ENCODE measurements at places on chromosomes 3 and 15. TPM values are rescaled to one million over a fixed set of nuclear protein-coding genes. Genes with fewer than 3 reads are reported as not detected.

GRCh38 chr3:138964264-138964663 lies 17.2 kb downstream of the FOXL2NB start:
- DNase-seq, result no peak

The PCCB gene
- 94.6 TPM for total RNA-seq

DNA sequence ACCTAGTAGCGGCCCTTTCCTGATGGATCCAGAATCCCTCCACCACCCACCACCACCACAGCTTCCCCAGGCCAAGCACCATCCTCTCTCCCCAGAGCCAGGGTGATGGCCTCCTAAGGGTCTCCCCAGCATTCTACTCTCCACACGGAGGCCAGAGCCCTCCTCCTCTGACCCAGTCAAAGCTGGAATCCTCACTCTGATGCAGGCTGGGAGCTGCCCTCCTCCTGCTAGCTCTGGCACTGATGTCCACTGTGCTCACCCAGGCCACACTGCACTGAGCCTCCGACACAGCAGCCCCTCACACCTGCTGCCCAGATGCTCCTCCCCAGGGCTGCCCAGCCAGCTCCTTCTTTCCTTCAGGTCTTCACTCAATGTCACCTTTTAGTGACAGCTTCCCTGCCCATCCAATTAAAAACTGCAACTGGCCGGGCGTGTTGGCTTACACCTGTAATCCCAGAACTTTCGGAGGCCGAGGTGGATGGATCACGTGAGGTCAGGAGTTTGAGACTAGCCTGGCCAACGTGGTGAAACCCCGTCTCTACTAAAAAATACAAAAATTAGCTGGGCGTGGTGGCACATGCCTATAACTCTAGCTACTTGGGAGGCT lies 21.0 kb downstream of the XXYLT1 start:
- no peak for DNase-seq

DNA sequence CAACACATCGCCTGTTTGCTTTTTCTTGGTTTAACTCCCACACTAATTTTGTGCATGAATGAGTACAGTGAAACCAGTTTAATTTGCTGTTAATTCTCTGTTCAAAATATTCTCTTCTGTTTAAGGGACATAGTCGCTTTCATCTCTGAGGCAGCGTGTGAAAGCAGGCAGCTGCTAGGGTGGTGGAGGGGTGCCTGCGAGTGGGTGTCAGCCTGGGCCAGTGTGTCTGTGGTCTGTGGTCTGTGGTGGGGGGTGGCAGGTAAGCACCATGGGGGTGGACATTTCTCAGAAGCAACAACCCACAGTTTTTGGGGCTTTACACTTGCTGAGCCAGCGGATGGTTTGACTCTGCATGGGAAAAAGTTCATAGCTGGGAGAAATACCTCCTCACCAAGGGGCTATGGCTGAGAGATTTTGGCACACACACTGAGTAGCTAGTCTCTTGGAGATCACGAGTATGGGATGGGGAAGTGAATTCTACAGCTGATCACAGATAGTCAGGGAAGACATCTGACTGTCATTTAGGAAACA lies 109.2 kb downstream of the EPHB1 start:
- DNase-seq, result no peak

DNA sequence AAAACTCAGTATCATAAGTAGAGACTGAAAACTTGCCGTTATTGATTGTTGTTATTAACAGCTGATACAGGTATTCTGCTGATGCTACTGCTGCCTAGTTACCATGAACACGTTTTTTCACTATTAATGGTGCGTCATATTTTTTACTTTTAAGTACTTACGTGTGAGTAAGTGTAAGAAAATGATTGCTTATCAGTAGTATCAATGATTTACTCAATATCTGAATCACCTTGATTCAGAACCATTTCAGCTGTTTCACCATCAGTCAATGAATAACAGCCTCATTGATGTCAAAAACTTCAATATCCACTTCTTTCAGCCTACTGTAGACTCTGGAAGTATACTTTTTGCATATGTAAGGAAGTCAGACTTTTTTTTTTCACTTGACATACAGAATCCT lies 4.7 kb downstream of the CCR8 start:
- no peak for DNase-seq

DNA sequence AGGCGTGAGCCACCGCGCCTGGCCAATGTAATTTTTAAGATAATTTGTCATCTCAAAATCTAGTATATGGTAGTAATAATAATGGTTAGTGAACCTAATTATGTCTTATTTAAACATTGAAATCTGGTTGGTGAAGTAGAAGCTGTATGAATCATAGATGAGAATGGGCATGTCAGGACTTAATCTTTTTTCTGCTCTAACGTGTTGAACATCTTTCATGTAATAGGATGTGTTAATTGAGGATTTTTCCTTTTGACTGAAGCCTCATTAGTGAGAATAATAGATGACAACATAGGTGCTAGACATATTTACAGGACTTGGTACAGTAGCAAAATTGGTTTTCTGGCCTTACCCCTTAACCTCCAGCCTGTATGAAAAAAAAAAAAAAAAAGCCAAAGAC lies 835.6 kb downstream of the IGSF11 start:
- DNase-seq, result no peak

The GOLGA8G gene
- total RNA-seq, result not detected

DNA sequence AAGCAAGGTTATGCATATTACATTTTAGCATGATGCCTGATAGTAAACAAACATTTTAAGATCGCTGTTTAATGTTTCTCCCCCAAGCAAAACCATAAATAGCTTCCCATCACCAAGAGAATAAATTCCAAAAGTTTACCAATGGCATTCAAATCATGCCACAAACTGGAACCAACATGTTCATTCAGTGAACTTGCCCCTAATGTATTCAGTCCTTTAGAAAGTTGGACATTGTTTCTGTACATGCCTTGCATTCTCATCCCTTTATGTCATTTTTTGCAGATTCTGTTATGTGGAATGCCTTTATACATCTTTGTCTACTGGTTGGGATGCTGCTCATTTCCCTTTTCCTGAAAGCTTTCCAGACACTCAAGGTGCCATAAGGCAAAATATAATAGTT lies 105.5 kb downstream of the PYDC2 start:
- DNase-seq, result no peak

- DNase-seq, result no peak
Observed at GRCh38 chr15:65292938-65293518, 2.8 kb upstream of the RNU5A-1 start.

DNA sequence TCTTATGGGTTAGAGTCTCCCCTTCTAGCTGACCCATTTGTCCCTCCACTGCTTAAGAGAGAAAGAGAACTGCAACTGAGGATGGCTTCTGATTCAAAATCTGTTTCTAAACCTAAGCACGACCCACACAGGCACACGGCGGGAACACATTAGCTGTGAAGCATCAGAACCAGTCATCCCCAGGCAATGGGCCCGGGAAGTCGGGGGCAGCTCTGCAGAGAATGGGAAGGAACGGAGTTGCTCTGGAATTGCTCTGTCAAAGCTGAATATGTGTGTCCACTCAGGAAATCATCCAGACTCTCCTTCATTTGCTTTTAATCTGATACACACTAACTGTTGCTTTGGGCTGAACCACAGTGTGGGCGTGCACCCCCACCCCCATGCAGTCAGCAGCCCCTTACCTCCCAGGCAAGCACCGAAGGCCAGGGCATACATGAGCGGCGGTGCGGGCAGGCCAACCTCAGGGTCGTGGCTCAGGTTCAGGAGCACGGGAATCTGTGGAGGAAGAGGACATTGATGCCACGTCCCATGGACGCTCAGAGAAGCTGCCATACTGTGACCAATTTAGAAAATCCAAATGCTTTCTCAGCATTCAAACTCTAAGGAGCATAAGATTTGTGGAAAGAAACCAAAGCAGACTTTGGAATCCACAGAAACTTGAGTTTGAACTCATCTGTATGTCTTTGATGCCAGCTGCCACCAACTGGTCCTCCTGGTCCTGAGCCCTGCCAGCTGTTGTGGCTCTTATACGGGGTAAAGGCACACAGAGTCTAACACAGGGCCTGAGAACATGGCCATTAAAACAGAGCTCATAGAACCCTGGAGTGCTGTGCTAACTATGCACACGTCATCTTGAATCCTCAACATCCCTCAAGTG lies 247.9 kb downstream of the OCA2 start:
- DNase-seq, result no peak

The SSUH2 gene
- total RNA-seq, result 3.6 TPM

The ECE2 gene
- not detected for total RNA-seq

DNA sequence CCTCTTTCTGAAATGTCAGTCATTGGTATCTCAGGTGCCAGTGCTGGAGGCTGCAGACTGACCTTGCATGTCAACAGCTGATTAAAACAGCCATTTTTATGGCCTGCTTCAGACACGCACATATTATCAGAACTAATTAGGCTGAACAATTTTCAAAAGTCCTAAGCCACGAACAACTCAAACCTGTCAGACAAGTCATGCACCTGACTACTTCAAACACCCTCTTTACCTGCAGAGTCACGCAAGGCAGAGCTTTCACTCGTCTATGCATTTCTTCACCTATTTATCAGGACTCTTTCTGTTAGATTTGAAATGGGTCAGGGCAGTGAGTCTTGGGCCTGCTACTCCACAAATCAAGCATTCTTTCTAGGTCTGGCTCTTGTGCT lies 26.7 kb downstream of the CLK3 start:
- DNase-seq, result no peak

DNA sequence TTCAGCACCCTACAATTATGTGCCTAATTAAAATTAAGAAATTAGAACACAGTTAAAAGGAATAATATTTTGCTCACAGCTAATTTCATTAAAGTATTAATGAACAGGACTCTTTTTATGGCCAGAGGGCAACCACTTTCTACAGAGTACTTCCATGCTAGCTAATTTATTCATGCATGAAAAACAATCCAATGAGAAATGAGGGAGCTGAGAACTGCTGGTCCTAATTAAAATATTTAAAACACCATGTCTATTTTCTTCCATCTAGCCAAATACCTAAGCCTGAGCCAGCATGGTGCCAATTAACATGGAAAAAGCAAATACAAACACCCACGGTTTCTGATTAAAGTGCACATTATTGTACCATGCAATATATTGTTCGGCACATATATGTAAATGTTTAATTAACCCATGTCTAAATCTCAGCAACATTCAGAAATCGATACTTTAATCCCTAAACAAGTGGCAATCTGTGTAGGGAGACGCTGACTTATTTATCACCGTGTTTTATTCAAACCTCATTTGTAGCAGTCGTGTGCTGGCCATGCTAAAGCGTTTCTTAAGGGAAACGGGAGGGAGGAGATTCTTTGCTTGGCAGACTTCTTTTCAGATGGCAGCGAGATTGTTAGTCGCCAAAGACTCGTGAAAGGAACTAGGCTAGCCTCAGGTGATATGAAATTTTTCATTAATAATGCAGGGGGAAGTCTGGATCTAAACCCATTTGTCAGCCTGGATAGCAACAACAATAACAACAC lies 193.5 kb downstream of the ANXA2 start:
- DNase-seq, result no peak

The CNTN4 gene
- 5.7 TPM for total RNA-seq

The ZNF619 gene
- total RNA-seq, result 3.3 TPM

GRCh38 chr3:138946663-138947494 lies at the start of the genes FOXL2 and FOXL2NB:
FOXL2 (minus strand) TSS chr3:138947137; CDS start chr3:138946722, 415 bp downstream.
FOXL2NB (plus strand) TSS chr3:138947217; CDS start chr3:138947365, 148 bp downstream.
- DNase-seq, result no peak

The HYAL1 gene
- not detected for total RNA-seq

GRCh38 chr3:115713284-115713683 lies 90.0 kb downstream of the GAP43 start:
- peak; percentile 89 for DNase-seq

DNA sequence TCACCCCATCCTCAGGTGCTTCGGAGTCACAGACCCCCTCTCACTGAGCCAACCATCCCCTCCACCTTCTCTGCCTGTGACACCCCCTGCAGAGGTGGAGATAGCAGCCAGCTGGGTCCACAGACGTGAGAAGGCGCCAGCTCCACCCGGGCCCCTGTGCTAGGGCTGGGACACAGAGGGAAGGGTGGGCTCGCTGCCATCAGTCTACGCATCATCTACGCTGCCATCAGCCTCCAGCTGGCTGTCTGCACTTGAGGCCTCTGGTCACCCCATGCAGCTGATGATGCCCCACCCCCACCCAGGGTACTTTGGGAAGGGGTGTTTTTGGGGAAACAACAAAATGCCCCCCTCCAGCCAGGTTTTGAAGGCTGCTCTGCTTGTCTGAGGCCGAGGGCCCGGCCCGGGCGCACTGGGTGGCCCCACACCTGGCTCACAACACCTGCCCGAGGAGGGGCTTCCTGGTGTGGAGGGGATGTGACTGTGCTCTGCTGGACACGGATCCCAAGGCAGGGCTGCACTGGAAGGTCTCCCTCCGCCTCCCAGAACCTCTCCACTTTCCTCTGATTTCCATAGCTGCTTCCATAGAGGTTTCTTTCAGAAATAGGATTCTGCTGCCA lies 163.4 kb upstream of the IQSEC1 start:
- DNase-seq, result no peak

- DNase-seq, result no peak
Observed at GRCh38 chr15:65940618-65940909, 71.3 kb downstream of the RAB11A start.

The ZNF717 gene
- total RNA-seq, result 9.4 TPM

DNA sequence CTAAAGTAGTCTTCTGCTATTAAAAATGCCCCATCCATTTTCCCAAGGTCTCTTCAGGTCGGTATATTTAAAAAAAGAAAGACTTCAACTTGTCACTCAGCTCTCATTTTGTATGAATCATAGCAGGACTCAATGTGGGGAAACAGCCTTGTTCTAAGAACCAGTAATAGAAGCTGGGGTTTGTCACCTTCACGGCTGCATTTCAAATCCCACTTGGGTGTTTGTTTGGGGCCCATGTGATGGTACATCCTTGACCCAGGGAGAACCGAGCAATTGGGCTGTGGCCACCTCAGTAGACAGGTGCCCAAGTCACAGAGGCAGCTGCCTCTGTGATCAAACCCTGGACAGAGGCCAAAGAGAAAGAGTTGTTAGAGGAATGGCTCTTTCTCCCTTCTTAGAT lies 70.3 kb upstream of the ARL8B start:
- no peak for DNase-seq

The GABRA5 gene
- not detected for total RNA-seq

DNA sequence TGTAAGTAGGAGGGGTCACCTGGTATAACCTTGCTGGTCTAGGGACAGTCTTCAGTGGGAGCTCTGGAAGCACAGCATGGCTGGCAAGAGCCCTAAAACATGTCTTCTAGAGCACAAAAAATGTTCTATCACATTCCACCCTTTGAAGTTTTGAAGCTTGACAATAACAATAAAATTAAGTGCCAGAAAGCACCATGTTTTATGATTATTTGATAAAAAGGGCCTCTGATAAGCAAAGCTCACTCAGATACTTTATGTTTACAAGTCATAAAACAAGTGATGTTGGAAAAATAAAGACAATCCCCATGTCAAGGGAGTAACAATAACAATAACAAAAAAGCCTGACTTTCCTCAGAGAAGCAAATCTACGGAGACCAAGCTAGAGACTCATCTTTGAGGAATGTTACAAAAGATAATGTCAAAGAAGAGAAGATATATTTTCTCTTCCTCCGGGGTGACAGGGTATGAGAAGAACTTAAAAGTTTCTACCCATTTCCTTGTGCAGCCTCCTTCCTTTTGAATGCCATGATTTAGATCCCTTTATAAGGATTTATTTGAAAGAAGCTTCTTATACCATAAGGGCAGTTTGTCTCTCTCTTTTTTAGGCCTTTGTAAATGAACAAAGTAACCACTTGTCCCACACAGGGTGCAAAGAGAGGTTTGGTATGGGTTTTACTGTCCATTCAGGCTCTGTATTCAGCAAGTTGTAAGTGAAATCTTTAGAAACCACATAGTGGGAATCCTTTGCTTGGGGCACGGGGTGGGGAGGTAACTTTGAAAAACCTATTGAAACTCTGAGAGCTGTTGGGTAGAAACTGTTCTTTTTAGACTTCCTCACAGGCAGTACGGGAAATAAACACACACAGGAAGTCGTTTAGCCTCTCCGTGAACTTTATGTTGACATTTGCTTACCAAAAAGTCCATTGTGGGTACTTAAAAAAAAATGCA lies 109.6 kb upstream of the RBMS3 start:
- DNase-seq, result no peak

The MYO5C gene
- 0.63 TPM for total RNA-seq

Data from A673 (cell line).